ENCODE measurements at places on chromosomes 5 and 9.

- DNase-seq = no peak
Measured at GRCh38 chr9:131651160-131651559, 88.7 kb downstream of the RAPGEF1 start.

- DNase-seq = peak; percentile 75
Measured at GRCh38 chr5:133111299-133111698, 59.5 kb downstream of the HSPA4 start.

DNA sequence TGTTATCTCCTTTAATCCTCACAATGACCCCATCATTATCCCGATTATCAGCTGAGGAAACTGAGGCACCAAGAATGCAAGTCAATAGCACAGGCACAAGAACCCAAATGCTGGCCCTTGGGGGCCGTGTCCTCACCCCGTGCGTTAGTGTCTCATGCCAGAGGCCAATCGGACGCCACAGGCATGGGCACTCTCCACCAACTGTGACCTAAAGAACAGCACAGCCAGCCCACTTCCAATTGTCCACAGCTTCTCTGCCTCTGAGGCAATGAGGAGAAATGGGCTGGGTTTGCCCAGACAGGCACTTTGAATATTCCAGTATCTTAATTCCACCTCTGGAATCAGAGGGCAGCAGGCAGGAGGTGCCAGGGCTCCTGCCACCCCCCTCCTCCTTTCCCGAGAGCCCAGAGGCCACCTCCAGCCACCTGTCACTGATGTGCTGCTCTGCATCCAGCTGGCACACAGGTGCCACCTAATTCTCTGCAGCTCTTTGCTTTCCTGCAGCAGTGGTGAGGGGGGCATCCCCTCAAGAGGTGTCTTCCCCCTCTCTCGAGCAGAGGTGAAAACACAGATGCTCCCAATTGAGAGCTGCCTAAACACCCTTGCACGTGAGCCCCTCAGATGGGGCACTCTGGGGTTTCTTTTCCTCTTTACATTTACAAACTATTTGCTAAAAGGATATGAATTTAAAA is 107.5 kb downstream of the ROR2 start:
- DNase-seq = no peak

DNA sequence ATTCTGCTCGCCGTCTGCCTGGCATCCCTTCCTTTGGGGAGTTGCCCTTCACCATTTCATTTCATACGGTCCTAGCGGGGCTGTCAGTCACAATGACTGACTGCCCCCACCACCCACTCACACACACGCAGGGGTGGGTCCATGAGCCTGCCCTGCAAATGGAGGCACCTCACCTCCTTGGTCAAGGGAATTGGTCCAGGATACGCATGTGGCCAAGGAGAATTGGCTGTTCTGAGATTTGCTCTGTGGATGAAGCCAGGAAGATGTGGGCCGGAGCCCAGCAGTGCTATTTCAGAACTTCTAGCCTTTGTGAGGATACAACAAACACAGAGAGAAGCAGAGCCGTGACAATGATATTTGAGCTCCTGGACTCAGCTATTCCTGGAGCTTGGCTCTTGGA is 17.0 kb downstream of the C1QTNF2 start:
- DNase-seq = no peak

- no peak for DNase-seq
Measured at GRCh38 chr5:74865256-74865803, 857 bp downstream of the FAM169A start.

DNA sequence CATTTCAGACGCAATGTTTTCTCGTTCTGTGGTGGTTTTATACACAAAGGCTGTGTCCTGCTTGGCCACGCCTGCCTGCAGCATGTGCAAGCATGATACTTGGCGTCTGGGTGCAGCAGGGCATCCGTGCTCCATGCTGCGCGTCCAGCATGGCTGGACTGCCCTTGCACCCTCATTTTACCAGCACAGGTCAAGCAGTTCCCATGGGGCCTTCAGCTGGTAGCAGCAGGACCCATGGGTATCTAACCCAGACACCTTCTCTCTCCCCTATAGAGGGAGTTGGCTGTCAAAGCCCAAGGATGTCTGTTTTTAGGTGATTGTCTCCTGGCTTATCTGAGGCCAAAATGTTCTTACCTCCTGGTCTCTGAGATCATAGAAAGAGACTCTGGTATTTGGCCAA is 158.3 kb upstream of the PITX1 start:
- no peak for DNase-seq
